ENCODE measurements at places on chromosomes 16 and 17. TPM values are rescaled to one million over a fixed set of nuclear protein-coding genes. Genes with fewer than 3 reads are reported as not detected.

Gene MT1G
- not detected for total RNA-seq

Gene ABCA10
- 2.5 TPM for total RNA-seq

Gene CETP
- 0.65 TPM for total RNA-seq

Gene TBC1D26
- not detected for total RNA-seq

Gene PNMT
- total RNA-seq, result not detected

Gene VTN
- total RNA-seq, result not detected

Gene NPIPB9
- 4.1 TPM for total RNA-seq

Gene WNK4
- total RNA-seq, result 1.3 TPM

Gene B4GALNT2
- not detected for total RNA-seq

Gene HOXB1
- total RNA-seq, result not detected

Gene CA5A
- not detected for total RNA-seq

Gene SOX8
- 0.65 TPM for total RNA-seq

Data from vein endothelial cell (primary cell).